ENCODE measurements at places on chromosomes 11 and 22.
A peak's percentile ranks its signal among the peaks of the same experiment; 100 is the strongest.

GRCh38 chr11:4523666-4524065, 21.3 kb upstream of the OR52M1 start:
- no peak for ATAC-seq

- ATAC-seq: peak; percentile 88
These were observed 736 bp downstream of the RDX start for GRCh38 chr11:110295531-110296225.

GRCh38 chr11:22753416-22753815, 76.2 kb downstream of the SVIP start:
- no peak for ATAC-seq

DNA sequence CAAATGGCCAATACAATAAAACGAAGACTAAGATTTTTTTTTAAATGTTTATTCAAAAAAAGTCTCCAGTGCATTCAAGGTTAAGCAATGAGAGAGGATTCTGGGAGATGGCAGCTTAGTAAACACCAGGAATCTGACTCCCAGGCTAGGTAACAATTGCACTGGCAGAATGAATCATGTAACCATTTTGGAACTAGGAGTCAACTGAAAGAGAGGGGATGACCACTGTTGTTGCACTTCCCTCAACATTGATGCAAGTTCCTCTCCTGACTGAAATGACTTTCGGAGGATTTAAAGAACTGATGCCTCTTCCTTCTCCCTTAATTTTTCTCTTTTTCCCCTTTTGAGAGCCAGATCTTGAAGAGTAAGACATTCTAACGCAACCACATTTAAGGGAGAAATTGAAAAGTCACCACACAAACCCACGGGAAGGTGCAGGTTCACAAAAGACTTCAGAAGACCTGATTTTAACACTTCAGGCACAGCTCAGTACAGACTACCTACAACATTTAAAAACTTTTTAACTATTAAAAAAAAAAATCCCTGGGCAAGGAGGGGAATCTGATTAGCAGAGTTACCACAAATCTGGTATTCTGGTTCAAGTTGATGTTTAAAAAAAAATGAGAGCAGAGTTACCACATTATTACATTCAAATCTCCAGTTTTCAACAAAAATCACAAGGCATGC, 56.8 kb downstream of the FCHSD2 start:
- no peak for ATAC-seq

GRCh38 chr11:66316849-66317251, at the start of gene CD248:
Gene CD248, minus strand, starts transcription at chr11:66317044. Its CDS starts 17 bp downstream, at chr11:66317027.
- no peak for ATAC-seq

- ATAC-seq: no peak
These were observed 38.7 kb downstream of the DUSP8 start for GRCh38 chr11:1533342-1533725.

GRCh38 chr22:22462813-22463567, 45.6 kb downstream of the ZNF280B start:
- ATAC-seq: no peak

- ATAC-seq: no peak
These were observed 116.2 kb downstream of the FAT3 start for GRCh38 chr11:92340839-92341238.

GRCh38 chr11:134181707-134182106, 42.1 kb downstream of the NCAPD3 start:
- ATAC-seq: no peak

- no peak for ATAC-seq
These were observed 42.5 kb downstream of the INSC start for GRCh38 chr11:15157181-15157580.

DNA sequence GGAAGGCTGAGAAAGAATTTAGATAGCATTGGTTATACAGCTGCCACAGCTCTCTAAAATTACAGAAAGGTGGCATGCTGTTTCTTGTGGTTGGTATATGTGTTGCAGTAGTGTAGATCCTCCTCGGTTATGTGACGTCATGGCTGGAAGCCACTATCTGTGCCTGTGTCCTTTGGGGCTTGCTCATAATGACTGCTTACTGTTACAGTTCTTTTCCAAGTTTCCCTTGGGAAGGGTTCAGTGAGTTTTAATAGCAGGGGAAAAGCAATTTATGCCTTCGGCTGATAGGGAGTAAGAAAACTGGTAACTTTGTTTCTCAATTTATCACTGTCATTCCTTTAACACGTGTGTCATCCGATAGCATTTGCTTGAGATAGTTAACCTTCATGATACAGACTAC, 47.2 kb downstream of the POLD3 start:
- ATAC-seq: no peak

GRCh38 chr11:2433106-2433925, 11.0 kb downstream of the TRPM5 start:
- no peak for ATAC-seq

- ATAC-seq: no peak
These were observed 46.4 kb upstream of the TBCEL start for GRCh38 chr11:120977266-120978137.

- ATAC-seq: no peak
These were observed 10.6 kb downstream of the TMPRSS13 start for GRCh38 chr11:117918366-117919255.

- ATAC-seq: no peak
These were observed 7.5 kb downstream of the SULT4A1 start for GRCh38 chr22:43854786-43855271.

DNA sequence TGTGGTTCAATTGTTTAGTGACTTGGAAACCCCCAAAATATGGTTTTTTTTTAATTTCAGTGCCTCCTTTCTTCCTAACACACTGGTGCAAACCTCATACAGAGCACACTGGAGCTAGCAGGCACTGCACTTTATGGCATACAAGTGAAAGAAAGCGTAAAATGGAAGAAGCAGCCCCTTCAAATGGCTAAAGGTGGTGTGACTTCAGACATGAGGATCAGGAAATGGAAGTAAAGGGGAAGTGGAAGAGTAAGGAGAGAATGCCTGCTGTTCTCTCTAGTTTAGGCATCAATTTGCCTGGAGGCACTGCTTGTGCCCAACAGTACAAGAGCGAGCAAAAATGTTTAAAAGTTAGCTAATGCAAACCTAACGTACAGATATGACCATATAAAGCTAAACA, 5.7 kb downstream of the RSF1 start:
- ATAC-seq: no peak
